A549 (cell line): ENCODE measurements at places on chromosomes 16 and 17. TPM values are rescaled to one million over a fixed set of nuclear protein-coding genes. Genes with fewer than 3 reads are reported as not detected.

The LRRC75A gene
- 0.54 to 0.85 TPM (median 0.84 TPM) in 3 replicates for polyA plus RNA-seq

- DNase-seq, result peak; percentile 37
Observed at GRCh38 chr17:67422897-67423296, 45.8 kb downstream of the PITPNC1 start.

The TEKT5 gene
- polyA plus RNA-seq, result 0.09 TPM in 1 of 3 replicates, not detected in the others

The TMEM231 gene
- 4.8 to 5.8 TPM (median 5.3 TPM) in 3 replicates for polyA plus RNA-seq

- no peak for DNase-seq
Observed at GRCh38 chr17:33528846-33529245, 235.8 kb upstream of the ASIC2 start.

DNA sequence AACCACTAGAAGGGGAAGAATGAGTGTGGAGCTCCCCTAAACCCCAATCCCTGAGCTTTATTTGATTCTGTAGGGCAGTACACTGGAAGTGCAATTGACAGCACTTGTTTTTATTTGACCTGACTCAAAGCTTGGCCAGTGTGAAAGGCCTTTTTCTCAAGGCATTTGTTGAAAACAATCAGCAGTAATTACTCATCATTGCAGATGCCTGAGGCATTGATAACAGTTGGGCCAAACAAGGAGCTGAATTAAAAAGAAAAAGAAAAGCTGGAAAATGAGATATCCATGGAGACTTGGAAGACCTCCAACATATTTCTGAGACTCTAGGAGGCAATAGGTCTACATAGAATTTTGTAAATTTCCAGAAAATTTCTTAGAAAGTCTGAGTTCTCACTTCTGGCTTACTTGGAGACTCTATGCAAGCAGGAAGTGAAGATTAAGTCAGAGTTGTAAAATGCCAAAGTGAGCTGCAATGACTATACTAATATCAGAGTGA lies 200.8 kb upstream of the KCNJ16 start:
- DNase-seq, result no peak

GRCh38 chr16:53982631-53983042 lies 278.7 kb downstream of the FTO start:
- DNase-seq, result no peak

The KRTAP2-3 gene
- polyA plus RNA-seq, result 0.10 TPM in 1 of 3 replicates, not detected in the others

The MMD gene
- 16.9 to 25.9 TPM (median 22.5 TPM) in 3 replicates for polyA plus RNA-seq

GRCh38 chr16:31138621-31139578 lies 3.4 kb upstream of the PRSS8 start:
- peak; percentile 76 for DNase-seq

DNA sequence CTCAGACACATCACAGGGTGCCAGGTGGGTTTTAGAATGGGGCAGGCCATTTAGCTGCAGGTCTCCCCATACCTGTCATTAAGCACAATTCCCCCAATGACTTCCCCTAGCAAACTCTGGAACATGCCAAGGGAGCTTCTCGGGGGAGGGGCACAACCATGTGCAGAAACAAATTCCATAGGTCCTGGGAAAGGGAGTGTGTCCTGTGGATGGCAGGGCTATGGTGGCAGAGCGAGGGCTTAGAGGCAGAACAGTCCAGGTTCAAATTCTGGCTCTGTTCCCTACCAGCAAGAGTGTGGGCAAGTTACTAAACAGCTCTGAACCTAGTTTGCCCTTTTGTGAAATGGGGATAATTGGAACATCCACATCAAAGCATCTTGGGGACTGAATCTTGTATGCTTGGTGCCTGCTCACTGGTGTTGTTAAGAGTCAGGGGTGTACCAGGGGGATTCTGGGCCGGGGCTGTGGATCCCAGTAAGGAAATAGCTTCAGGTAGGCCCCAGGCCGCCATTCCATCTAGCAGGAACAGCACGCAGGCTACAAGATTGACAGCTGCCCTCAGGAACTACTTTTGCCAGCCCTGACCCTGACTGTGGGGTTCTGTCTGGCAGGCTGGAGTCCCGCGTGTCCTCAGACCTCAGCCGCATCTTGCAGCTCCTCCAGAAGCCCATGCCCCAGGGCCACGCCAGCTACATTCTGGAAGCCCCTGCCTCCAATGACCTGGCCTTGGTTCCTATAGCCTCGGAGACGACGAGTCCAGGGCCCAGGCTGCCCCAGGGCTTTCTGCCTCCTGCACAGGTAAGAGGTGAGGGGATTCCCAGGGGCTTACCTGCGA lies 5.6 kb upstream of the DCAF7 start:
- no peak for DNase-seq

The PKMYT1 gene
- polyA plus RNA-seq, result 50.5 to 55.2 TPM (median 52.5 TPM) in 3 replicates

GRCh38 chr16:11025120-11025531 lies 80.8 kb downstream of the CLEC16A start:
- DNase-seq, result no peak

The AMZ2 gene
- polyA plus RNA-seq, result 105 to 111 TPM (median 109 TPM) in 3 replicates

- no peak for DNase-seq
Observed at GRCh38 chr17:15516150-15516549, 47.1 kb downstream of the TVP23C start.

GRCh38 chr16:57061084-57061905 lies 31.1 kb upstream of the CPNE2 start:
- no peak for DNase-seq

DNA sequence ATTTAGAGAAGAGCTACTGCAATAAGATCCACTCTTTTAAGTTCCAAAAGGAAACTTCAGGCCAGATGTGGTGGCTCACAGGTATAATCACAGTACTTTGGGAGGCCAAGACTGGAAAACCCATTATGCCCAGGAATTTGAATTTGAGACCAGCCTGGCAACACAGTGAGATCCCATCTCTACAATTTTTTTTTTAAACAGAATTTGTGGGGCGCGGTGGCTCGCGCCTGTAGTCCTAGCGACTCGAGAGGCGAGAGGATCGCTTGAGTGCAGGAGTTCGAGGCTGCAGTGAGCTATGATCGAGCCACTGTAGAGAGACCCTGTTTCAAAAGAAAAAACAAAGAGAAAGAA lies 793 bp downstream of the COG7 start:
- DNase-seq, result no peak

The RMI2 gene
- polyA plus RNA-seq, result 23.3 to 27.7 TPM (median 26.9 TPM) in 3 replicates

- DNase-seq, result no peak
Observed at GRCh38 chr17:72476575-72476986, 355.8 kb downstream of the SOX9 start.

The AOC3 gene
- polyA plus RNA-seq, result 0.79 to 1.1 TPM (median 0.97 TPM) in 3 replicates

DNA sequence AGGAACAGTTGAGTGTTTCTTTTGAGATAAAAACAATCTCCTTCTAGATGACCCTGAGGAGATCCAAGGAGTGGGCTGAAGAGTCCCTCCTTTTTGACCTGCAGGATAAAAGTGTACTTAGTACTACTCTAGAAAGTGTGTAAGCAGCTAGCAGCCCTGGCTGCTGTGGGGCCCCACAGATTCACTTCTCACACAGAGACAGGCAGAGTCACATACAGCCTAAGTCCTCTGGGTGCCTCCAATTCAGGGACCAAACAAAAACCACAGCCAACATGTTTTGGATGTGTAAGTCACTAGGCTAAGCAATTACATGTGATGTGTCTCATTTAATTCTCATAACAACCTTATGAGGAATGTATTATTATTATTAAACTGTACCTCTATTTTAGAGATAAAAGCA lies 97.1 kb downstream of the TMEM100 start:
- no peak for DNase-seq

GRCh38 chr17:75825748-75826370 lies 18.3 kb downstream of the UNC13D start:
- no peak for DNase-seq

DNA sequence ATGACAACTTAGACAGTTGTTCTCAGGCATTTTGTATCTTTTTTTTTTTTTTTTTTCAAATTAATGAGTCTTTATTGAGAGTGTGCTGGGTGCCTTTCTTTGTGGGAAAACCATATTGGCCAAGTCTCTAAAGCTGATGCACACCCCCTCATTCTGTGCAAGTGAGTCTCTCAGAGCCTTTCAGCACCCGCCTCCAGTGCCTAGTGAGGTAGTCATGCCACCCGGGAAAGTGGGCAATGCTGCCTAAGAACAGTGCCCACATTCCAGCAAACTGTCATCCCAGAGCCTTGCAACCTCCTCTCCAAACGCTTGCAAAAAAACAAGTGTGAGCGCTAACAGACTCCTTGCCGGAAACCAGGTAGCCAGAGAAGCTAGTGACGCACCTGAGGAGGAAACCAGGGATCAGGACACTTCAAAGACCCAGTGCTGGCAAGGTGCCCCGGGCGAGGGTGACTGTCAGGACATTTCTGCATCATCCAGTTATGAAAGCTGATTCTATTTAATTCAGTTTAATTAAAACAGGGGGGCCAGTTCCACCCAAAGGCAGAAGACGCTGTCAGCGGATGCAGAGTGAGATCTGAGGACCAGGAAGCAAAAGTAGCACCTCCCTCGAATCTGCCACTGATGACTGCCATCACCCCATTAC lies 34.9 kb downstream of the SMARCE1 start:
- DNase-seq, result no peak

DNA sequence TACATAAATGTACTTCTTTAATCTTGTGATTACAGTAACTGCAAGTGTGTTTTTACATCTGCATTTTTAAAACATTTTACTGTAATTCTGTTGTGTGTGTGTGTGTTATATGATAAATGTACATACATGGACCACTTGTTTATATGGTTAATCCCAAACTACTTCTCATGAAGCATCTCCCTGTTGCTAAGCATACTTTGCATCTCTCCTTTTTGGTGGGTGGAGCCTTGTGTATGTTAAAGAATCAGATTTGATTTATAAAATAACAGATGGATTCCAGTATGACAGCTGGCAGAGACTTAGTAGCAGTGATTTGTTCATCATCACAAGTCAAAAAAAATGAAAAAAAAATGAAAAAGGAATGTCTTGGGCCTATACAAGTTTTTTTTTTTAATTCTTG lies 56.0 kb upstream of the RHBDL3 start:
- no peak for DNase-seq

- peak; percentile 82 for DNase-seq
Observed at GRCh38 chr17:40922239-40922638, 15.2 kb downstream of the KRT23 start.

The NOMO2 gene
- polyA plus RNA-seq, result 95.8 to 99.8 TPM (median 96.0 TPM) in 3 replicates
